ENCODE measurements at places on chromosomes 11 and 22.

DNA sequence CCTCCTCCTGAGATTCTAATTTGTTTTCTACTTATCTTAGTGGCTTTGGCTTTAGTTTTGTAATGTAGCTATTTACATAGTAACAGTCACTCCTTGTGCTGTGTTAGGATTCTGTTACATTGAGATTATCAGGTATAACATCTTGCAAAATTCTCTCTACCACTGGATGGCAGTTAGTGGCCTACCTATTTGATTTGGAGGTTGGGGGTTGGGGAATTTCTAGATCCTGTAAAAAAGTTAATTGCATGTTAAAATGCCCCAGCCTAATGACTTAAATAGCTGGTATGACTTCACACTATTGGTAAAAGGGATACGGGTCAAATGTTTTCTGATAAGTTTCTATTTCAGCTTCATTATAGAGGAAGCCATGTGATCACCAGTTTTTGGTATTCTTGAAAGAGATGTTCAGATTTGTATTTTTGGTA is 2.8 kb downstream of the GRK3 start:
- DNase-seq = no peak

GRCh38 chr11:78691215-78691614 is 116.6 kb upstream of the NARS2 start:
- DNase-seq = no peak

- DNase-seq = no peak
These were observed 1.8 kb upstream of the PDE3B start for GRCh38 chr11:14641801-14642200.

GRCh38 chr11:92251980-92252379 is 27.4 kb downstream of the FAT3 start:
- DNase-seq = no peak

GRCh38 chr11:13965337-13965736 is 2.8 kb downstream of the SPON1 start:
- DNase-seq = no peak

DNA sequence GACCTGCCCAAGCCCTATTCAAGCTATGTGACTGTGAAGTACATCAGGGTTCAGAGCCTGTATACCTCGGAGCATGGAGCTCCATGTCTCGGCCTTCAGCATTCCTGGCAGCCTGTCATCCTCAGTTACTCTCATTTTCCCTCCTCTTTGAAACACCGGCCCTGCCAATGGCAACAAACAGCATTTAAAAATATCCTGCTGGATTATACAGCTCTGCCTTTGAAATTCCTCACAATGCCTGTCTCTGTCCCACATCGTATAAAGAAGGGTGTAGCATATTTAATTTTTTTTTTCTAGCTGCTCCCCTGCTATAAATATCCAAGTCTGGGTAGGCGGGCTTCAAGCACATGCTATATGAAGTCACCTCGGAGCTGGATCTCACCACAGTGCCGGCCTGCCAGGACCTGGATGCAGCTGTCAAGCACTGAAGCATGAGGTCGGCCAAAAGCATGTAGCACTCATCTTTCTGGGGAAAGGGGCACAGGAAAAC is 11.8 kb downstream of the ABTB2 start:
- no peak for DNase-seq

- DNase-seq = no peak
These were observed 358.0 kb downstream of the DLG2 start for GRCh38 chr11:85269109-85269508.

All from activated CD8-positive, alpha-beta memory T cell treated with anti-CD3 and anti-CD28 coated beads for 1 hour (primary cell).